SHP77 (cell line): ENCODE measurements at places on chromosomes 7 and 10.

DNA sequence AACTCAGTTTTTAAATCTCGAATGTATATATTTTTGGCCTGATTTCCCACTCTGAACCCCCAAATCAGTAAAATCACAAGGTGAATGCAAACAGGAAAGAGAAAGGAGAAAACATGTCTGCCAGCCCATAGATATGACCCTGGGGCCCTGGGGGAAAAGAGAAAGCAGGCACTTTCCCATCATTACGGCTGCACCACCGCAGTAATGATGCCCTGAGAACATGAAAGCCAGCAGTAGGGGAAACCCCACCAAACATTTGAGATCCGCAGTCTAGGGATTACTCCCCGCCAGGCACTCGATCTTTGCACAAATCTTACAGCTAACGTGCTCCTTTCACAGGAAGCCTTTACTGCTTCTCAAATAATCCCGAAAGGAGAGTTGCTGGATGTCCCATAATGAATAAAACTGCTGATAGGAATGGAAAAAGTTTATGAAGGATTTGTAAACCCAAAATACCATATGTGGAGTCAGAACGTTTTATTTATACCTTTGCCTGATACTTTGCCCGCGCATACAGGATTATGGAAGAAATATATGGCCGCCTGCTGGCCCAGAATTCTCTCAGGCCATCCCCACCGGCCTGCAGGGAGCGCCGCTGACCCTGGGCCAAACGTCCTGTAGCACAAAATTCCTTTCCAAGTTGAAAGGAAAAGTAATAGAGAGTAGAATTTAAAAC lies 180.0 kb upstream of the INHBA start:
- no peak for DNase-seq

GRCh38 chr7:108503112-108504026 lies 22.6 kb downstream of the PNPLA8 start:
- DNase-seq = no peak

DNA sequence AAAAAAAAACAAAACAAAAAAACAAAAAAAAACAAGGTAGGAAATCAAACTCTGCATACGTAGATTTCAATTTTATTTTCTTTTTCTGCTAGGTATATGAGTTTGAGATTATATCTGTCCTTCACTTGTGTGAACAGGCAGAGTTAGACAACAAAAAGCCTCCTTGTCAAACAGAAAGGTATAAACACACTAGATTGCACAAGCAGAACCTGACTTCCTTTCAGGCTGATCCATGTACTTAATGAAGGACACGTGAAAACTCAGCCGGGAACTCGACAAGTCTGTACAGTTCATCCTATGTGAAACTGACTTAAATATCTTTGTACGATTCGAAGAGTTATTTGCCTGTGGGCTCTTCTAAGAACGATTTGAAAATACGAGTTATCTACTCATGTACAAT lies 254.1 kb downstream of the ARL4A start:
- DNase-seq = no peak

GRCh38 chr7:35749556-35749955 lies 51.3 kb upstream of the SEPTIN7 start:
- no peak for DNase-seq

DNA sequence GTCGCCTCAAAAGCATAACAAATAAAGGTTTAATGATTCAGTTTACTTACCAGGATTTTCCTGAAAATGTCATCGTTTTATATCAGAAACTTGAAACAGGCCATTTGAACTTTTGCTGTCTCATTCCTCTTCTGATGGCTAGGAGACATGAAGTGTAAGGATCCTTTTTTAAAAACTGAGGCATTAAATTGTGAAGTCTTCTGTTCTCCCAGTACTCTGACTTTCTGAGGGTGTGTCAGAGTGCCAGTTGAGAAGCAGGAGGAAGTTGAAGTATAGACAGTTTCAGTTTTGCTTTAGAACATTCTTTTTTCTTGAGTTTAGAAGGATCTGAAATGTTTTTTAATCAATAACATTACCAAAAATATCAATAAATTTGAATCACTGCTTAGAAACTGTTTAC lies at the start of gene SAMD9L:
Gene SAMD9L, minus strand, starts transcription at position 242 of the 400 bp plus-strand sequence. CDS start 12,414 bp downstream, outside the sequence.
- DNase-seq = no peak

GRCh38 chr10:3477683-3478082 lies 305.1 kb upstream of the PITRM1 start:
- no peak for DNase-seq
